ENCODE measurements at places on chromosomes 4 and X. TPM values are rescaled to one million over a fixed set of nuclear protein-coding genes. Genes with fewer than 3 reads are reported as not detected.

Gene SYNPO2
- 0.98 TPM for total RNA-seq

Gene RAB41
- not detected for total RNA-seq

Gene GPR34
- total RNA-seq, result not detected

Gene PRAF2
- 35.6 TPM for total RNA-seq

Gene TRIM75
- total RNA-seq, result not detected

Gene MAB21L2
- not detected for total RNA-seq

Gene SLIT2
- total RNA-seq, result 0.03 TPM

Gene TMPRSS11F
- not detected for total RNA-seq

Gene CSN1S1
- not detected for total RNA-seq

Gene SERPINA7
- total RNA-seq, result not detected

Gene SLC34A2
- 0.06 TPM for total RNA-seq

Gene TBC1D19
- 4.7 TPM for total RNA-seq

Gene YIPF7
- not detected for total RNA-seq

Gene PRRG1
- 4.0 TPM for total RNA-seq

Gene RNF128
- total RNA-seq, result not detected

Gene IL9R
- total RNA-seq, result 0.19 TPM

Gene USP38
- 7.0 TPM for total RNA-seq

Gene SSX4
- not detected for total RNA-seq

Gene MAP9
- total RNA-seq, result 4.2 TPM
